ENCODE measurements at places on chromosomes 2 and 18.
A peak's percentile ranks its signal among the peaks of the same experiment; 100 is the strongest.

GRCh38 chr2:156522864-156523440 lies 86.8 kb downstream of the GPD2 start:
- DNase-seq = no peak

GRCh38 chr2:117170897-117171296 lies 643.6 kb upstream of the DDX18 start:
- DNase-seq = no peak

GRCh38 chr2:227163998-227164762 lies at the start of the genes COL4A3 and COL4A4:
Gene COL4A3, plus strand, starts transcription at chr2:227164624. Its CDS starts 103 bp downstream, at chr2:227164727.
Gene COL4A4, minus strand, starts transcription at chr2:227164205. Its CDS starts 16,722 bp downstream, at chr2:227147483.
- DNase-seq = peak; percentile 39

- no peak for DNase-seq
Observed at GRCh38 chr2:85651097-85651496, 16.9 kb downstream of the SFTPB start.

- DNase-seq = no peak
Observed at GRCh38 chr2:39491653-39492052, 54.6 kb upstream of the MAP4K3 start.

GRCh38 chr2:1572638-1573037 lies 159.4 kb downstream of the TPO start:
- DNase-seq = peak; percentile 26

GRCh38 chr2:11444737-11445136 lies 21.2 kb downstream of the E2F6 start:
- DNase-seq = no peak

DNA sequence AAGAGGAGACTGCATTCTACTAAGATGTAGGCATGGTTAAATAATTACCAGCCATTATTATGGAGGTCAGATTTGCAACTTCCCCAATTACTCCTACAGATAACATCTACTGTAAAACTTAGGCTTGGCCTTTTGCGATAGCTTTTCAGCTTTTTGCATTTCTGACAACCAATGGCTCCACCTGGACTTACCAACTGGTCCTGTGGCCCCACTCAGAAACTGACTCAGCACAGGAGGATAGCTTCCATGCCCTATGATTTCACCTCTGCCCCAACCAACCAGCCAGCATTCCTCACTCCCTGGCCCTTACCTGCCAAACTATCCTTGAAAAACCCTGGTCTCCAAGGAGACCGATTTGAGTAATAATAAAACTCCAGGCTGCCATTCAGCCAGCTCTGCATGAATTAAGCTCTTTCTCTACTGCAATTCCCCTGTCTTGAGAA lies 28.2 kb downstream of the TUBB6 start:
- DNase-seq = no peak

DNA sequence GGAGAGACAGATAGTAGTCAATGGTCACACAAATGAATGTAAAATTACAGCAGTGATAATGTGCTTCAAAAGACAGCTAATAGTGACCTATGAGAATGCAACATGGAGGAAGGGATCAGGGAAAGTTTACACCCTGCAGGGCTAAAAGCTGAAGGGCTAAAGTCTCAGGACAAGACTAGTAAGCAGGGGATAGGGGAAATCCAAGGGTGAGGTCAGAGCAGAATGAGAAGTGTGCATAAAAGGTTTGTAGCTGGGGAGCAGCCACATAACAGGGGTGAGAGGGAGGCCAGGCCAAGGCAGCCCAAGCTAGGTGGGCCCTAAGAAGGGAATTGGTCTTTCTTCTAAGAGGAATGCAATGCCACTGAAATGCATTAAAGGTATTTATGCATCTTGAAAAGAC lies 746.3 kb downstream of the SATB2 start:
- no peak for DNase-seq

- no peak for DNase-seq
Observed at GRCh38 chr2:143691121-143691520, 561.9 kb downstream of the ARHGAP15 start.

DNA sequence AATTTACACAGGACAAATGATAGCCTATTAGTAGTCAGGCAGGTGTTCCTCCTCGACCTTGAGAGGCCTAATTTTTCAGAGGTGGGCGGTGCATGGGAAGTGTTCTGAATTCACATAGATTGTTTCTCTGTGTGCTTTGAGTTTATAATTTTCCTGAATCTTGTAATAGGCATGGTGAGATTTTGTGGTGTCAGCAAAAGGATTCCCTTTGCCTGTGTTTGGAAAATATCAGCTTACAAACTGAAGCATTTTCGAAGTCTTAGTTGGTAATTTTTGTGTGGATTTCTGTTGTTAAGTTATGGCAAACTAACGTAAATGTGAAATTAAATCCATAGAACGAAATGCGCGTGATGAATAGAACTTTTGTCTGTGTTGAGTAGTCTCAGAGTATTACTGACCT lies 194.0 kb upstream of the RBMS1 start:
- no peak for DNase-seq

GRCh38 chr18:52045946-52046675 lies 293.9 kb upstream of the DCC start:
- no peak for DNase-seq

- DNase-seq = no peak
Observed at GRCh38 chr2:99677814-99678213, 188.0 kb upstream of the REV1 start.

DNA sequence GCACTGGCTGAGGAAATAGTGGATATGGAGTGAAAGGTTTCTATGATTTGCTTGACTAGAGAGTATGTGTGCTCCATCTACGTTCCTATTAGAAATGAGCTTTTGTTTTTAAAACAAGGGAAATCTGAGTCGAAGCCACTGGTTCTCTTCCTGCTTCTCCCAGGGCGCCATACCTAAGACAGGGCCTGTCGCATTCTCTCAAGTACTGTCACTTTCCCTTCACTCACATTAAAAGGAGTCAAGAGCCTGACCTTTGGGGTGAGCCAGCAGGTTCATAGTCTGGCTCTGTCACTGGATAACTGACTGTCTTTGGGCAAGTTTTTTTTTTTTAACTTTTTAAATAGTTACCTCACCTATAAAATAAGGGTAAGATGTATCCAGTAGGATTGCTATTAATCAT lies 121.0 kb downstream of the MAP3K20 start:
- no peak for DNase-seq

GRCh38 chr2:202765436-202765835 lies 106.1 kb downstream of the ICA1L start:
- no peak for DNase-seq

- DNase-seq = no peak
Observed at GRCh38 chr18:8989017-8989416, 113.5 kb upstream of the NDUFV2 start.

DNA sequence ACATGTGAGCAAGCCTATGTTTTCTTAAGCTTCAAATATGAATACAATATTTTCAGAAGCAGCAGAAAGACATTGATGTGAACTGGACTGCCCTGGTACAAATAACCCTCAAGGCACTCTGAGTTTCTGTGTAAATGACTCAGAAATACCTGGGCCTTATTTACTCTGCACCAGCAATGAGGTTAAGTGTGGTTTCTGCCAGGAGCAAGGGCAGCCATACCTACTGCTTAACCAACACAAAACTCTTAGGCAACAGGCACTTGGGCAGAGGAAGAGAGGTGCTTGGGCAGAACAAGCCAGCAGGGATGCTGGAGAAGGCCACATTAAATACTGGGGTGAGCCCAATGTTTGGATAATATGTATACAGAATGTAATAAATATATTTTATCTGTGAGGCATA lies 29.4 kb upstream of the ARL5A start:
- no peak for DNase-seq

GRCh38 chr2:225124311-225125017 lies 82.2 kb upstream of the DOCK10 start:
- no peak for DNase-seq

GRCh38 chr18:63970809-63971205 lies 926 bp downstream of the SERPINB8 start:
- DNase-seq = peak; percentile 81

- no peak for DNase-seq
Observed at GRCh38 chr2:166360426-166360825, 15.3 kb downstream of the SCN9A start.

DNA sequence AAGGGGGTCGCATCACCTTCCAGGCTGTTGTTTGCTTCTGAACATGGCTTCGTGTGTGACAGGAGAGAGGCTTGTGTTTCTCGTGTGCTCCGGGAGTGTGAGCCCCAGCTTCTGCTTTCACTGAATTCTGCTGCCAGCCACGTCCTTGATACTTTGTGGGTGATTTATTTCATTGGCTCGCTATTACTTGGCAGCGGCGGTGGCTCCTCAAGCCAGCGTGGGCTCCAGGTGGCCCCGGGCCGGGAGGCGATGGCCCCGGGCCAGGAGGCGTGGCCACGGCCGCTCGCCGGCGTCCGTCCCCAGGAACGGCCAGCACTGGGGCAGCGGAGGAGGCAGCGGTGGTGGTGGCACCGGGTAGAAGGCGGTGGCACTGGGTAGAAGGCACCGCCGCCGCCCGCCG lies 63.1 kb downstream of the NAPG start:
- DNase-seq = no peak

DNA sequence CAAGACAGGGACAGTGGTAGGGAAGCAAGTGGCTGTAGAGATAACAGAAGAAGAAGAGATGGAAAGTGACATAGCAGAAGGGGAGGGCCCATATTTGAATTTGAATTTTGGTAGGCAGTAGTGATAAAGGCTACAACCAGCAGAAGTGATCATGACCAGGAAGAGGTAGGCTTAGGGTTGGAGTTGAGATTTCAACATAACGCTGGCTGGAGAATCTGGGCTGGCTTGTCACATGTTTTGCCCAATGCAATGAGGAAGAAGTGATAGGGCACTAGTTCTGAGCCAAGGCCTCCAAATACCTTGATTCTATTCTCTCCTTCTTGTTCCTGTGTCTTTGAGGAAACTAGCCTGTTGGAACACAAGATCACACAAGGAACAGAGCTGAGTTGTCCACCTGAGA lies 69.4 kb downstream of the SCG2 start:
- no peak for DNase-seq

Measured in ELR (cell line).